Fibroblast of skin of scalp (primary cell): ENCODE measurements at places on chromosomes 5 and 9.
A peak's percentile ranks its signal among the peaks of the same experiment; 100 is the strongest.

DNA sequence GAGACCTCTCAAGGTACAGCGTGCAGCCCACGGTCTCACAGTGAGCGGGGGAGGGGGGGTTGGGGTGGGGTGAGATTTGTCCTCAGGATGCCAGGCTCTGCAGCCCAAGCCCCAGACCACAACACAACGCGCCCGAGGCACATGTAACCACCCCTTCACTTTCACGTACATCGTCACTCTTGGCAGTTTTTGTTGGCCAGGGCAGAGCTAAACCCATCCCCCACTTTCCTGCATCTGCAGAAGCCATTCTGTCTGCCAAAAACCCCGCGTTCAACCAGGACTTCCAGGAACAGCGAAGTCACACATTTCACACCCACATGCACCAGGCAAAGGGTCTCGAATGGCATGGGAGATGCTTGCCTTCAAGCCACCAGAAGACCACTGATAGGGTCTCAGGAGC, 9.4 kb upstream of the SMIM23 start:
- no peak for DNase-seq

DNA sequence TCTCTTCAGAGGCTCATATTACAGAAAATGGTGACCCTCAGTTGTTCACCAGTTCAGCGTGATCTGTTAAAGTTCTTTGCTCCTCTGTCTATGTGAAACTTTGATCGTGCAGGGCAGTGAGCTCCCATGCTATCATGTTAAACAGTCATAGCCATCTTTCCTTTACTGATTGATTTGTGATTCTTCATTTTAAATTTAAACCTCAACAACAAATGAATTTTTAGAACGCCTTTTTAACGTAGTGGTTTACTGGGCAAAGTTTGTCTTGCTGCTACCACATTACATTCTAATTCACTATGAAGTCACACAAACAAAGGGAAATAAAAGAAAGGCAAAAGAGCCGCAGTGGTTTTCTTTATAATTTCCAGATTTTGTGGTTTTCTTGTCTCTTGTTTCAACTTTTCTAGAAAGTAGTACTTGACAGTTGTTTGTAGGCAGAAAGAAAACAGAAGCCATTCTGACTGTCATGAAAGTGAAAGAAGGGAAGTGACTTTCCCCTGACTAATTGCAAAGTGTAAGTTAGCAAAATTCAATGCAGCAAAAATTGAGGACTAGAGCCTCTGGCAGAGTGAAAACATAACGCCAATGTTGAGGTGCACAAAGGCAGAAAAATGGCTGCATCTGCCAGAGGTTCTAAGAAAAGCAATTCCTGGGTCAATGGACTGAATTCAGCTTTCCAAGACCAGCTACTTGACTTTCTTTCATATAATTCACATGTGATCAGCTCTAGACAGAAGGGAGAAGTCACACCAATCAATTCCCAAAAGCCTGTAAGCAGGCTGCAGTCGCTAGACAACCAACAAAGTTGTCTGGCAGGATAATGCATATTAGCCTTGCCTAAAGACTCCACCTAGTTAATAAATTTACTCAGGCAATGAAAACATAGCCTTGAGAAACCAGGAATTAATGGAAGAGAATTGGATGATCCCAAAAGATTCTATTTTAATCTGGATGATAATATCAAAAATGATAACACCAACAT, 7.1 kb upstream of the IFNA6 start:
- DNase-seq = peak; percentile 5

GRCh38 chr5:154844809-154845208, 5.6 kb downstream of the FAXDC2 start:
- DNase-seq = no peak

DNA sequence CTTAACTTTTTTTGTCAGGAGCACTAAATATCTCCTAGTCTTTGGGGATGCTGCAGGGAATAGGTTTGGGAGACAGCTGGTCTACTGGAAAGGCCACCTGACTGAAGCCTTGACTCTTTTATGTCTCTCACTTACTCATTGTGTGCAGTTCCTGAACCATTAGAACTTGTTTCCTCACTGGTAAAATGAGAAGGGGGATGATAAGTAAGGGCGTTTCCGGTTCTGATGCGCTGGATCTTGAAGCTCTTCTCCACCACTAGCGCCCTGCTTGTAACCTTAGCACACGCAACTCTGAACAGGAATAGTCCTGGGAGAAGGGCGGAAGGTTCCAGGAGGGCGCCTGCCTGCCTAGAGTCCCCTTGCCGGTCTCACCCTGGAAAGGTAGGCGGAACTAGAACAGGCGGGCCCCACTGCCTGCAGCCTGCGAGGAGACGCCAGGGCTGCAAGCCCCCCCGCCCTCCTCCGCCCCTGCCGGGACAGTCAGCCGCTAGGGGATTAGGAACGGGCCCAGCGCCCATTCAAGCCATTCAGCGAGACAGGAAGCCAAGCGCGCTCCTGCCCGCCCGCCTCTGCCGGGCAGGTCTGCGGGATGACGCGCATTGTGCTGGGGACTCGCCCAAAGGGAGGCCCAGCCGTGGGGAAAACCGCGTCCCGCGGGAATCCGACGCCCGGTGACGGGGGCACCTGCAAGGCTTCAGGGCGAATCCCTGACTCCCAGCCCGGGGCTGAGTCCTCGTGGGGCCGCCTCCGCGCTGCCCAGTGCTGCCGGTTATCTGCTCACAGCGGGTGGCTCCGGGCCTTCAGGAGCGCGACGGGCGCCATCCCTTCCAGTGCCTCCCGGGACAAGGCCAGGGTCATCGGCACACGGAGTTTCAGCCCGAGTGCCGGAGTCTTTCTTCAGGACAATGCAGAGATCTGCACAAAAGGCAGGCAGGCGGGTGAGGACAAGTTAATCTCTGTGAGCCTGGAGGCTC, 44.0 kb upstream of the XPA start:
- peak; percentile 42 for DNase-seq
